Activated naive CD8-positive, alpha-beta T cell treated with anti-CD3 and anti-CD28 coated beads for 36 hours (primary cell): ENCODE measurements at places on chromosomes 5 and 9. TPM values are rescaled to one million over a fixed set of nuclear protein-coding genes. Genes with fewer than 3 reads are reported as not detected.

GRCh38 chr9:124849801-124850200, 3.5 kb upstream of the WDR38 start:
- H3K27ac ChIP-seq: no peak overlapping the region
- peaks cover 6% of the 10 kb centered on the region for H3K4me1 ChIP-seq
- H3K27me3 ChIP-seq: peaks cover 24% of the 10 kb centered on the region
- DNase-seq: no peak

- H3K27ac ChIP-seq: no peak overlapping the region
- no peaks in the 10 kb centered on the region for H3K27me3 ChIP-seq
- H3K4me1 ChIP-seq: peaks cover 19% of the 10 kb centered on the region
- DNase-seq: no peak
- no peak overlapping the region for H3K4me3 ChIP-seq
These were observed 32.5 kb downstream of the PTCH1 start for GRCh38 chr9:95484225-95484624.

DNA sequence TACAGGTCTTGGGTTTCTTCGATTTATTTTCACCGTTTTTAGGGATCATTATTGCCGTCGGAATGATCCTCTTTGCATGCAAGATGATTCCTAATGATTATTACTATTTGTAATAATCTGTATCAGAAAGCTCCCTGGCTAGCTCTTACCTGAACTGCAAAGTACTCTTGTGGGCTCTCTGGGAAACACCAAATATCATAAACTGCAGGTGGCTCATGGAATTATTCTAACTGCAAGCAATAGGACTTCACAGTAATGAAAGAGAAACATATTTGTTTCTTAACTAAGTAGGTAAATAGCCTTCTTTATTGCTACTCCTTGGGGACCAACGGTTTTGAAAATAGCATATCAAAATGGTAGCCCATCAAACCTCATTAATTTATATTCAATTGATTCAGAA, 219.4 kb downstream of the NFIB start:
- H3K27me3 ChIP-seq: no peaks in the 10 kb centered on the region
- H3K36me3 ChIP-seq: no peaks in the 10 kb centered on the region
- no peak overlapping the region for H3K27ac ChIP-seq

DNA sequence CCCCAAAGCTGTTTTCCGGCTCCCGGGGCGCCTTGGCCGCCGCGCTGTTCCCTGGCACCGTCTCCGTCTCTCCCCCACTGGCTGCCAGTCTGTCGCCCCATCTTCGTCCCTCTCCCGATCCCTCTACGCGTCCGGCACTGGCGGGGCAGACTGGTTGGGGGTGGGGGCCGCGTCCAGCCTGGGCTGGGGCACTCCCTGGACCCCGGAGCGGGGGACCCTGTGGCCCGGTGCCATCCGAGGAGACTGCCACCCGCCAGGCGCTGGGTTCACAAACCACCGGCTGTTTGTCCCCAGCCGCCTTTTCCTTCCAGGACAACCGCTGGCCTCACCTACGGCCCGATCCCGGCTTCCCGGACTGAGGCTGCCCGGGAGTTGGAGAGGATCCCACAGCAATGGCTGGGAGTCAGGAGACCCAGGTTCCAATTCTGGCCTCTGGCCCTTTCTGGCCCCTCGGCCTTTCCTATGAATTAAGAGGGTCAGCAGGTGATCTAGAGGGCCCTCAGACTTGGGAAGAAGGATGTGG, 1.0 kb upstream of the FIBCD1 start:
- H3K27me3 ChIP-seq: peaks cover 74% of the 10 kb centered on the region
- DNase-seq: no peak
- H3K27ac ChIP-seq: no peak overlapping the region
- H3K4me3 ChIP-seq: no peak overlapping the region

DNA sequence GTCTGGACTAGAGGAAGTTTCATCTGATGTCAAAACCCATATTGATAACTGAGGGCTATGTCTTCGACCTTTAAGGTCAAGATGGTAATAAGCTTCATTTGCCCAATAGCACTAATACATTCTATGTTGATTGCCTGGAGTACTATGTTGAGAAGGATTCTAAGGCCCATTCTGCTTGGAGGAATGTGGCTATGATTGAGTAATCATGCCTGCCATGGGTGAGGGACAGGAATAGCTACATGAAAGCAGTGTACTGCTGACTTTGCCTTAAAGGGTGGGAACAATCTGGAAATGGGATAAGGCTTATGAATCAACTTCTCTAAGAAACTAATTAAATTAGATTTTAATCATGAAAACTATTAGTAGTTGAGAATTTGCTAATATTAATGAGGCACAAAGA, 13.6 kb downstream of the NNT start:
- DNase-seq: no peak
- H3K4me3 ChIP-seq: no peak overlapping the region
- H3K36me3 ChIP-seq: peaks cover 13% of the 10 kb centered on the region
- no peaks in the 10 kb centered on the region for H3K27me3 ChIP-seq
- peaks cover 2% of the 10 kb centered on the region for H3K4me1 ChIP-seq
- no peak overlapping the region for H3K27ac ChIP-seq

DNA sequence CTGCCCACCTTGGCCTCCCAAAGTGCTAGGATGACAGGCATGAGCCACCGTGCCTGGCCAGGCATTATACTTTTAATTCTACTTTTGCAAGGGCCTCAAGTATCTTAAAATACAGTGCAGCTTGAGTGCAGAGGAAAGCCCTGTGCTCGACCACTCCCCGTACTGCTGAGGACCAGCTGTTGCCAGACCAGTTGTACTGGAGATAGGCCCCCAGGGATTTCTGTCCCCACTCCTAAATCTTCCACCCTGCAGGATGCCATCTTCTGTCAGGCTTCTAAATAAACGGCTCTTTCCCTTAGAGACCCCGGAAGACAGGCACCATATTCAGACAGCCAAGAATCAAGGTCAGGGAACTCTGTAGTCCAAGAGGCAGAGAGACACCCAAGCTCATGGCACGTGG, 16.6 kb upstream of the PSMD5 start:
- H3K27me3 ChIP-seq: no peaks in the 10 kb centered on the region
- DNase-seq: no peak
- H3K36me3 ChIP-seq: peaks cover 40% of the 10 kb centered on the region
- H3K27ac ChIP-seq: no peak overlapping the region
- no peak overlapping the region for H3K4me3 ChIP-seq

DNA sequence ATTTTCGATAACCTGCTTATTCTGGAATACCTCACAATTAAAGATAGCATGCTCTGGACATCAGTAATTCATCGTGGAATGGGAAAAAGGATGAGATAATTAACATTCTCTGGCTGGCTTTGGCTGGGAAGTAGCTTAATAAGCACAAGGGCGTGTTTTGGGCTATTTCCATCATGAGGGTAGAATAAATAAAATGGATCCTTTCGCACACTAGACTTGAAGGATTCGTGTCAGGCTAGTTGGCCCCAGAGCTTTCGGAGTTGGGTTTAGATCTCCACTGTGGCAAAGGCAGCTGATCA, 151.2 kb upstream of the ADRA1B start:
- H3K4me1 ChIP-seq: peaks cover 5% of the 10 kb centered on the region
- H3K36me3 ChIP-seq: no peaks in the 10 kb centered on the region
- no peak for DNase-seq
- H3K27ac ChIP-seq: no peak overlapping the region

- peaks cover 38% of the 10 kb centered on the region for H3K27me3 ChIP-seq
- no peaks in the 10 kb centered on the region for H3K36me3 ChIP-seq
- no peak overlapping the region for H3K4me3 ChIP-seq
- H3K27ac ChIP-seq: no peak overlapping the region
These were observed 7.6 kb downstream of the GRIN1 start for GRCh38 chr9:137146527-137146918.

DNA sequence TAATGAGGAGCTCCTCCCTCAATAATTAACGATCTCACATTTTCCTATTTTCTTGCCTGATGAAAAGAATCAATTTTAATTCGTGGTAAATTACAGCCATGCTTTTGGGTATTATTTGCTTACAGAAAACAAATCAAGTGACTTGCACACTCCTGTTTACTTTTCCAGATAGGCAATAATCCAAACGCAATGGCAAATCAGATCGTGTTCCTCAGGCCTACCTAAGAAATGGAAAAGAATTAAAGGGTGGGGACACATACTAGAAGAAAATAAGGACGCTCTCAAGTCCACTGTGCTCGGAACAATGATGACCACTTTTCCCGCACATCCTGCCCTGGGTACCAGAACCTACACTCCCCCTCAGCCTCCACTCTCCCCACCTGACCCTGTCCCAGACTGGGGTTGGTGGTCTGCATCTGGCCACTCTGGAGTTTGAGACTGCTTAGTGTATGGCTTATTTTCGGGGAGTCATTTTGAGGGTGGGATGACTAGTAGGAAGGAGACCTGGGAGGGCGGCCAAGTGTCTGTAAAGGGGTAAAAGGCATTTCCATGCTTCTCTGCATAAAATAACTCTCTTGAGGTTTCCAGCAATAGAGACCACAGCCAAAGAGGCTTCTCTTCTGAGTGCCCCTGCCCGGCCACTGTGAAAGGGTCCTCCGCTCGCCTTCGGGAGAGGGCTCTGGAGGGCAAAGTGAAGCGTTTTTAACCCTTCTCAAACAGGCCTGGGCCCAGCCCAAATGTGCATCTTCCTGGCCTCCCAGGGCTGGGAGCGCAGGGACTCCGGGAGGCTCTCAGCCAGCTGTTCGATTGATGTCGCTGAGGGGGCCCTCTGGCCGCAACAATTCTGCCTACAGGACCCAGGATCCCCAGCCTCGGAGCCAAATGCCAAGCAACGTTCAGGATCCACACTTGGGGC, 4.5 kb upstream of the OTP start:
- H3K4me1 ChIP-seq: peaks cover 18% of the 10 kb centered on the region
- no peak for DNase-seq
- H3K27ac ChIP-seq: no peak overlapping the region
- peaks cover 8% of the 10 kb centered on the region for H3K36me3 ChIP-seq

GRCh38 chr9:116250891-116251290, 97.3 kb downstream of the PAPPA start:
- no peaks in the 10 kb centered on the region for H3K4me1 ChIP-seq
- no peak overlapping the region for H3K27ac ChIP-seq
- H3K4me3 ChIP-seq: no peak overlapping the region
- no peaks in the 10 kb centered on the region for H3K36me3 ChIP-seq

DNA sequence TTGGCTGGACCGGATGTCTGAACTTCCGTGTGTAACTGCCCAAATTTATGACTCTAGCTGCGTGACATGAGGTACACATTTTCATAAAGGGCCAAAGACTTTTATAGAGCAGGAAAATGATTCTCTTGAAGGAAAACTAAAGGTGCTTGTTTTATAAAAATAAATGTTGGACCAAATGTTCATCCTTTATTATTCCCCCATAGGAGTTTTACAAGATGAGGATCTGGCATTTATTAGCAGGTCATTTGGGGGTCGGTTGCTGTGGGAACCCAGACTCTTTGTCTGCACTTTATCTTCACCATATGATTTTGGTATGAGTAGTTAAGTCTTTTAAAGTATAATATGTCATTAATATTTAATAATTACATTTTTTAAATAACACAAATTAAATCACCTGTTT, 571.2 kb downstream of the EFNA5 start:
- no peak for DNase-seq
- no peak overlapping the region for H3K4me3 ChIP-seq
- H3K27me3 ChIP-seq: no peaks in the 10 kb centered on the region
- H3K27ac ChIP-seq: no peak overlapping the region
- H3K36me3 ChIP-seq: no peaks in the 10 kb centered on the region
- H3K4me1 ChIP-seq: no peaks in the 10 kb centered on the region

DNA sequence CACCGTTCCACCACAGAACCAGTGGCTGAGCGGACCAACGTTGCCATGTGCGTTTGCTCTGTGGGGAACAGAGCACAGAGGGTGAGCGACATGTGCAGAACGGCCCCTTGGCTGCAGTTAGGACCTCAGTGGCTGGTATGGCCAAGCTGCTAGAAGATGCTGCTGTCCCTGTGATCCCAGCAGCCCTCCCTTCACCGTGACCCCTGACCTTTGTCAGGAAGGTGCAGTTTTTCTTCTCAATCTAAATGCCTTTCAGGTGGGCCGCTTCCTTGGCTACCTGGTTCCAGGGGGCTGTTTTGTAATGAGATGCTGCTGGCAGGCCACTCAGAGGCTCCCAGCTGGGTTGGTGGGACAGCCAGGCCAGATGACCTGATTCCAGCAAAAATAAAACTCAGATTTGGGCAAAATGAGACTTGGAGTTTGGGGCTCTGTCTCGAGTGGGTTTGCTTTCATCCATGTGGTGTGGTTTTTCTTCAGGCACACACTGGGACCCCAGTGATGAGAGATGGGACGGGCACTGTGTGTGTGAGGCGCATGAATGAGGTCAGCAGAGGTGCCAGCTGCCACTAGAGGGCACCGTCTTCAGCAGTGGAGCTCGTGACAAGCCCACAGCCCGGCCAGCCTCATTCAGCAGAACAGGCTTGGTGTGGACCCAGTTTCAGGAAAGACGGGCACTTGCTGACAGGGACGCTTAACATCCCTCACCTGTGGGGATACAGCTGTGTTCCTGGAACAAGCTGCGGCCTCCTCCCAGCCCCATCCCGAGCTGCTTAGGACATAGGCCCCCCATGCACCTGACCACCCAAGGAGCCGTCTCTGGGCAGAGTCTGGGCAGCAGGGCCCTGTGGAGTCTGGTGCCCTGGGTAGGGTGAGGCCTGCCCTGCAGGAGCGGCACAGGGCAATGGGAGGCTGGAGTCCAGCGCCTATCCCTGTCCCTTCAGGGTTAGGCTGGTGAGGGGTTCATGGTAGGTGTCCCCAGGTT, 4.1 kb downstream of the MRPS2 start:
- H3K36me3 ChIP-seq: peaks cover 30% of the 10 kb centered on the region
- H3K27me3 ChIP-seq: no peaks in the 10 kb centered on the region
- DNase-seq: peak; percentile 51
- no peak overlapping the region for H3K27ac ChIP-seq
- peaks cover 11% of the 10 kb centered on the region for H3K4me1 ChIP-seq

DNA sequence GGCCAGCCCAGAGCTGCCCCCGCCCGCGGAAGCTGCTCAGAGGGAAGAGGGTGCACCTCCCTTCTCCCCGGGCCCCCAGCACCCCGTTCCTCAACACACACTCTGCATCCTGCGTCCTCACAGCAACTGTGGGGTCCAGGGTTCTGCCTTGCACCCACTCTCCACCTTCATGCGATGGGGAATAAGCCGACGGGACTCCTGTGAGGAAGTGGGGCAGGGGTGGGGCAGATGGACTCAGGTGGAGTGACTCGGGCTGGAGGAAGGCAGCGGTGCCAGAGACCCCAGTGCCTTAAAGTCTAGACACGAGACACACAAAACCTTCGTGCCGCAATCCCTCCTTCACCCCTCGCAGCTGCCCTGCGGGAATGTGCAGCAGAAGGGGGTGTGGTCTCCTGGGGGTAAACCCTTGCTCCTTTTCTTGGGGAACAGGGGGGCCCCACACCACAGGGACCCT, 8.6 kb downstream of the BRD3 start:
- DNase-seq: no peak
- H3K27ac ChIP-seq: no peak overlapping the region
- no peak overlapping the region for H3K4me3 ChIP-seq
- H3K4me1 ChIP-seq: peaks cover 30% of the 10 kb centered on the region
- H3K27me3 ChIP-seq: no peaks in the 10 kb centered on the region

DNA sequence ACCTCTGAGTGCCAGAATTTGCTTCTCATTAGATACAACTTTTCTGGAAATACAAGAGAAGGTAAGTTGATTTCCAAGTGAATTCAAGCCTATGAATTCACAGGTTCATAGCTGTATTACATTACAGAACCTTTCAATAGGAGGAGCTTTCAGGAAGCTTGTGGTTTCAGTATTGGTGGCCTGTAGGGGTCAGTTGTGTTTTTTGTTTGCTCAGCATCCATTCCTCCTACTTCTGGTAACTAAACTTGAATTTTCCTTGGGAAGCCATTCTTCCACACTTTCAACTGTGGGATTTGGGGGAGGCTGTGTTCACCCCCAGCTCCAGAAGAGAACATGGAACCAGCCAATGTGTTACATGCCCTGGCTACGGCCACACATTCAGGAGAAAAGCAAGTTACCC, 5.6 kb upstream of the CYSTM1 start:
- no peak for DNase-seq
- no peaks in the 10 kb centered on the region for H3K36me3 ChIP-seq
- no peak overlapping the region for H3K27ac ChIP-seq

Gene NR4A3
- 36.9 TPM for total RNA-seq

Gene RAB3C
- not detected for total RNA-seq

Gene FRRS1L
- total RNA-seq: not detected

Gene OR1Q1
- not detected for total RNA-seq

Gene MSMP
- 0.94 TPM for total RNA-seq

Gene OXCT1
- total RNA-seq: 80.6 TPM
